Cortex of kidney (tissue), 1 donor: ENCODE measurements at places on chromosomes 4 and X.

GRCh38 chr4:141543706-141544105, 92.7 kb upstream of the IL15 start:
- DNase-seq, result no peak

GRCh38 chrX:1502853-1503252, 34.1 kb downstream of the P2RY8 start:
- no peak for DNase-seq

- DNase-seq, result no peak
These were observed 72.4 kb downstream of the PCYT1B start for GRCh38 chrX:24574743-24575142.

- no peak for DNase-seq
These were observed 80.9 kb downstream of the NKX6-1 start for GRCh38 chr4:84417997-84418709.

- no peak for DNase-seq
These were observed 32.7 kb downstream of the RBMX start for GRCh38 chrX:136847874-136848273.

GRCh38 chr4:1004557-1005485, 6.6 kb upstream of the FGFRL1 start:
- no peak for DNase-seq

DNA sequence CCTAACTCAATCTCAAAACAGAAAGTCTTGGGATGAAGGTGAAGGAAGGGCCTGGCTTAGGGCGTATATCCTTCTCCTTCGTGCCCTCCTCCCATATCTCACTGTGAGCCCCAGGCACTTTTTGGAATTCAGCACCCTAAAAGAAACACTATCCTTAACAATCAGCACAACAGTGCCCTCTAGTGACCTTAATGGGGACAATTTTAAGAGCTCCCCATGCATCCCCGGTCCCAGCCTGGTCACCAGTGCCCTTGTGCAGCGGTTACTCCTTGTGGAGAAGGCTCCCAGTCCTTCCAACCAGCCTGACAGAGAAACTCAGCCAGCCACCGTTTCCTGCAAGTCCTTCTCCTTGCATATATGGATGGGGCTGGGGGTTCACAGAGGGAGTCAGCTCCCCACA, 4.2 kb downstream of the PAK3 start:
- no peak for DNase-seq

- no peak for DNase-seq
These were observed 76.9 kb upstream of the FAM9B start for GRCh38 chrX:9110808-9111207.

DNA sequence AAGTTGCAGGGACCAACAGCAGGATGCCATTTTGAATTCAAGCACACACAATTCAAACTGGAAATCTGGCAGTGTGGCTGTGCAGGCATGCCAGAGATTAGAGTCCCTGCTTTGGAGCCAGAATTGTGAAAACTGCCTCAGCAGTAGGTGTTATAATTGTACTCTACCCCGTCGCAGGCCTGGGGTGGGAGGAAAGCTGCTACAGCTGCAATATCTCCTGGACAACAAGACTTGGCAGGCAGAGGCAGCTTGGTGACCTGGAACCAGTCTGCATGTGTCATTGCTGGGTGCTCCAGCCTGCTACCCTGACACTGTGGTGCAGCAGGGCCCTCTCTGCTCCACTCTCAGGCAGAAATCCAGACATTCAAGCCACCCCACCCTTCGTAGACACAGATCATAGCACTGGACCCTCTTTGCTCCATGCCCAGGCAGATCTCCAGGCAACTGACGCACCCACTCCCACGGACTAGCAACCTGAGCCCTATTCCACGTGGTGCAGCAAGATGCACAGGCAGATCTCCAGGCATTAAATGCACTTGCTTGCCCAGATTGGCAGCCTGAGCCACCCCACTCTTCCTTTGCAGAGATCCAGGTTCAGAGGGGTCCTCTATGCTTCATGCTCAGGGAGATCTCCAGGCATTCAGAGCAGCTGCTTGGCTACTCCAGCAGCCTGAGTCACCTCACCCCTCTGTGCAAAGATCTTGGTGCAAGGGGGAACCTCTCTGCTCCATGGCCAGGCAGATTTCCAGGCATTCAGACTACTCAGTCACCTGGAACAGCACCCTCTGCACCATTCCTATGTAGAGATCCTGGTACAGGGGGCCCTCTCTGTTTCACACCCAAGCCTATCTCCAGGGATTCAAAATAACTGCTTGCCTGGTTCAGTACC, 140.5 kb downstream of the LRBA start:
- no peak for DNase-seq

DNA sequence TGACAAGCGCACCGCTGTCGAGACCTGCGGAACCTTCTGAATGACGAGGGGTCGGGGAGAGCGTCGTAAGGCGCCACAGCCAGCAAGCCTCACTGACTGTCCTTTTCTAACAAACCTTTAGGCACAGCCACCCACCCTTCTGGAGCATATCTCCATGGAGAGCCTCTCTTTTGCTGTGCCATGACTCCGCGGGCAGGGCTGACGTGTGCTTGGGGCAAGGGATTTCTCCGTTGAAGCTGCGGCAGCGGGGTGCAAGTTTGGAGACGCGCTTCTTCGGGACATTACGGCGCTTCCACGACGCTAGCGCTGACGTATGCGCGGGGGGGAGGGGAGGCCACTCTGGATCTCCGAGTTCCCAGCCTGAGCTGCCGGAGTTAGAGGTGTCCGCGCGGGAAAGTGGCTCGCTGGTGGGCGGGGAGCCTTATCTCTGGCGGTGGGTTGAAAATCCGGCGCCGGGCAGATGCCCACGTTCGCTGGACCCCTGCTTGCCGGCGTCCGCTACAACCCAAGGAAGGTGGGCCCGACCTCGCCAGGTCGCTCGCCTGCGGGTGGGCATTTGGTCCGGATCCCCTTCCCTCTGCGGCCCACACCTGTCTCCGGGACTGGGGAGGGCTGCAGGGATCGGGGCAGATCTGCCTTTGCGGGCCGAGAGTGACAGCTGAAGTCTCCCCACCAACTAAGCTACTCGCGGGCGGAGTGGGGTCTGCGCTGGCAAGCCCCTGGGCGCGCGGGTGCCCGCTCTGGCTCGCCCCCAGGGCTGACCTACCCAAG, 543 bp upstream of the SLC10A7 start:
- no peak for DNase-seq

GRCh38 chr4:157372567-157372966, 152.0 kb downstream of the GRIA2 start:
- no peak for DNase-seq

- no peak for DNase-seq
These were observed 1136.8 kb upstream of the TENM3 start for GRCh38 chr4:181106398-181106797.

DNA sequence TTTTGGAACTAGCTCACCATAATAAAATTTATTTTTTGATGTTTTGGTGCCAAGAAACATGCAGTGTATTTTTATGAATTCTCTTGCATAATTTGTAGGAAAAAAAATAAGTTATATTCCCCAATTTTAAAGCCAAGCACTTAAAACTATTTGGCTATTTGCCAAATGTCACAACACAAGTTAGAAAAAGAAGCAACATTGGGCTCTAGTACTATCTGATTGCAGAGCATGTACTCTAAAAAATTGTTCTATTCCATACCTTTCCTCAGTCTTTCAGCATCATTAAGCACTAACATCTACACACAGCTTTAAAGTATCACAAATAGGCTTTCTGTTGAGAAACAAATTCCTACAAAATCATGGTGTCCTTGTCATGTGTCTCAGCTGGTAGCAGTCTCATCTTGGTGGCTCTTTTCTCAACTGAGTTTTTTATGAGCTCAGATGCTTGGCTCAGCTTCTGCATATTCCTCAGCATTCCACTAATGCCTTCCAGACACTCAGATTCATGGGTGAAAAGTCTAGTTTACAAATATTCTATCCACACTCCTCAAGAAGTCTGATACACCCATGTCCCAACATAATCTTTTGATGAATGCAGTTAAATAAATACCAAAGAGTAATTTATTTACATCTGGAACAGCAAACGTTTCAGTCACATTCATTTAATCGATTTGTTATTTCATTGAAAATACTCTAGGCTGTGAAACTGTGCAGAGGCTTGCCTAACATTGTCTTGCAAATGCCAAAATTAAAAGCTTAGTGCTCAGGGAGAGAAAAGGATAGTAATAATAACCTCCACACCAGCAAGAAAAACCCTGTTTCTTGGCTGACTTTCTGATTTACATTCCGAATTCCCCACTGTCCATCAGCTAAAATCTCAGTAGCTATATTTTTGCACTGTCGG, 2209.9 kb downstream of the PCDH7 start:
- no peak for DNase-seq

GRCh38 chr4:77342170-77342810, 185.3 kb downstream of the CCNG2 start:
- DNase-seq, result no peak

DNA sequence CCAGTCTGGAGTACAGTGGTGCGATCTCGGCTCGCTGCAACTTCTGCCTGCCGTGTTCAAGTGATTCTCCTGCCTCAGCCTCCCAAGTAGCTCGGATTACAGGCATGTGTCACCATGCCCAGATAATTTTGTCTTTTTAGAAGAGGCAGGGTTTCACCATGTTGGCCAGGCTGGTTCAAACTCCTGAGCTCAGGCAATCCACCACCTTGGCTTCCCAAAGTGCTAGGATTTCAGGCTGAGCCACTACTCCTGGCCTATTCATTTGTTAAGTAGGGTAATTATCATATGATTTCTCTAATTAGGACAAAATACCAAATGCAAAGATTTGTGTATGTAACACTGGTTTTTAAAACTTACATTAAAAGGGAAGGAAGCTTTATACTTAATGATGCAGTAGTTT, 137.8 kb downstream of the GPM6A start:
- DNase-seq, result no peak

DNA sequence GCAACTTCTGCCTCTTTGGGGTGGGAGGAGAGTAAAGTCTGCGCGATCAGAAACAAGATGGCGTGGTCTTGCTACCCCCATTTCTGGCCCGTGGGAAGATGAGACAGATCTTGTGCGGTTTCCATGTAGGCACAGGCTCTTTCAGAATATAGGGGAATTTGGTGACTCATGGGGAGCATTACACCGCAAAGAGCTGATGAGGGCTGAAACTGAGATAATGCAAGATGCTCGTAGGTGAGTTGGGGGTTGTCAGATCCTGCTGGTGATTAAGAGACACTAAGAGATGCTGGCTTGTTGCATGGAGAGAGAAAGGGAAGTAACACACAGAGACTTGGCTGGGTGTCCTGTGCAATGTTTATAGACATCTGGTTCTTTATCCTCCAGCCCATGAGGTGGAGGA, 1.5 kb downstream of the EVC start:
- DNase-seq, result no peak

DNA sequence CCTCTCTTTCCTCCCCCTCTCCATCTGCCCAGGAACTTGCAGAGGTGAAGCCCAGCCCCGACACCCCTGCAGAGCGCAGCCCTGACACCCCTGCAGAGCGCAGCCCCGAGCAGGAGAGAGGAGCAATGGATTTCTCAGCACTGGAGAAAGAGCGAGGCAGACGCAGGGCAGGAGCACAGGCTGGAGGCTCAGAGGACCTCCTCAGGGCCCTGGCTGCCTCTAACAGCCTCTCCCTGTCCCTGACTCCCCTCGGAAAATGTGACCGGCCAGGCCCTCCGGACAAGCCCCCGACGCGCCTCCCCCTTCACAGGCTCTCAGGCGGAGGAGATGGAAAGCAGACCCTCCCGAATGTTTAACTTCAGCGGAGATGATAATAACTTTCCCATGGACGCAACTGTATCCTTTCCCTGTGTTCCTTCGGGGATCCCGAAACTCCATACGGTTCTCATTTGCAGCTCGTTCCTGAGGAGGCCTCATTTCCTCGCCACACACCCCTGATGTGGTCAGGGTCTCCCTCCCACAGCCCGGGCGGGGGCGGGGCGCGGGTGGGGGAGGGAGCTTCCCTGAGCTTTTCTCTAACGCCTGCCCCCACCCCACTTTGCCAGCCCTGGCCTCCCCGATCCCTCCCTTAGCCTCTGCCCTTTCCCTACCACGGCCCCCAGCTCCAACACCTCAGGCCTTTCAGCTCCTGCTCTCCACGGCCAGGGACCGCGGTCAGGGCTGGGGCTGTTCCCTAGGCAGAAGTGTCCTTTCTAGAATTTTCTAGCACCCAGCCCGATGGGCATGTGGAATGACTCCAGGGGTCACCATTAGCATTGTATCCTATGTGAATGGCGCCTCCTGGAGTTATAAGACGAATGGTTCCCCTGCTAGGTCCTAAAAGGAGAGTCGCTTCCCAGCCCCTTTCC, 201.1 kb upstream of the BCOR start:
- DNase-seq, result no peak

DNA sequence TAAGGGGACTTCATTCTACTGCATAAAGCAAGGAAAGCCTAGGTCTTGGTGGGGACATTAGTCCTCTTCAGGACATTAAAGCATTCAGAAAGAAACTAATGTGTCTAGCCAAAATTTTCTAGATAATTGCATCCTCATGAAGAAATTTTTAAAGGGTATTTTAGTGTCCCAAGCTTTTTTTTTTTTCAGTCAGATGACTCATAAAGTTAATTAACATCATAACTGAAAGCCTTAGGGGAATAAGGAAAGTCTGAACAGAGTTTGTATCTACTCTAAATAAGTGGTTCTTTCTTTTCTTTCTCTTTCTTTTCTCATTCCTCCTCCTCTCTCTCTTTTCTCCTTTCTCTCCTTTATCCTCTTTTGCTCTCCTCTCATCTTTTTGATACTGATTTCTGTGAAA, 202.4 kb downstream of the ADAMTS3 start:
- no peak for DNase-seq

- DNase-seq, result no peak
These were observed 109.9 kb downstream of the AFF2 start for GRCh38 chrX:148610328-148610698.

DNA sequence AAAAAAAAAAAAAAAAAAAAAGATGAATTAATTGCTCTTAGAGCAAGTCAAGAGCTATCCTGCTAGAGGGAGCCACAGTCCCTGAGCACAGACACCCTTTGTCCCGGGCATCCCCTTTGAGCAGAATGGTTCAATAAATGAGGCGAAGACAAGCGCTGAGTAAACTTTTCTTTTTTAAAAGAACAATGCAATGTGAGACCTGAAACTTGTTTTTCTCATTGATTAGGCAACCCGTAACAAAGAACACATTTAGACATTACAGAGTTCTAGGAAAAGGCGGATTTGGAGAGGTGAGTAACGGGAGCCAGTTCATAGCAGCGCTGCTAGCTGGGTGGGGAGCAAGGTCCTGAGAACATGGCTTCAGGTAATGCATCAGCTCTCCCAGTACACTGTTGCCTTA, 46.1 kb downstream of the GRK4 start:
- DNase-seq, result no peak
